T-cell (primary cell): ENCODE measurements at places on chromosomes 1 and 21.

- no peak for DNase-seq
These were observed 221.6 kb upstream of the VAMP3 start for GRCh38 chr1:7549277-7550161.

DNA sequence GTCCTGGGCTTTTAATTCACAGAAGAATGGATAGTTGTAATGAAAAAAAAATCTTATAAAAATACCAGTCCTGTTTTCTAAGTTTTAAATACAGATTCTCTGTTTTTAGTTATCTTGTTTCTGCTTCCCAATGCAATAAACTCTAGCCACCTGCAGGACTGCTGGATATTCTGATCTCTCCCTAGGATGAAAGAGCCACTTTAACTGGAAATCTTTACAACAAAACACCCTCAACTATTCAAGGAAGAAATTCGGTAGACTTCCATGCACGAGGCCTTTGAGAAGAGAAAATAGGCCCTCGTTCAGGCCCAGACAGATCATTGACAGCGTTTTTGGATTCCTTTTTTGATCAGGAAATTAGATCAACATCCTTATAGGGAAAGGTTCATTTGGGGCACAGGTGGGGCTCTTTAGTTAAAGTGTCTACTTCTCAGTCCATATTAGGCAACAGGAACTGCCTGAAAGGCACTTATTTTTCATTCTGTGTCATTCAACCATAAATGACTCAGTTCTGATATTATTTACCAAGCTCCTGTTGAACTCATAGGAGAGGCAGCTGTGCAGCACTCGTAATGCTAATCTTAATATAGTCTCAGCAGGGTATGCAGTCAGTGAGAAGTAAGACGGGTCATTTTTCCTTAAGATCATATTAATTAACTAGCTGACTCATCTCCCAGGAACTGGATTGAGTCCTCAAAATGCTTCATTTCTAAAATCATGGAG, 71.1 kb upstream of the ERRFI1 start:
- DNase-seq: no peak

GRCh38 chr1:48966583-48966982, 189.9 kb upstream of the BEND5 start:
- no peak for DNase-seq

GRCh38 chr1:1430114-1430982, 5.1 kb upstream of the VWA1 start:
- DNase-seq: no peak

GRCh38 chr1:18972991-18973390, 16.5 kb upstream of the IFFO2 start:
- no peak for DNase-seq

DNA sequence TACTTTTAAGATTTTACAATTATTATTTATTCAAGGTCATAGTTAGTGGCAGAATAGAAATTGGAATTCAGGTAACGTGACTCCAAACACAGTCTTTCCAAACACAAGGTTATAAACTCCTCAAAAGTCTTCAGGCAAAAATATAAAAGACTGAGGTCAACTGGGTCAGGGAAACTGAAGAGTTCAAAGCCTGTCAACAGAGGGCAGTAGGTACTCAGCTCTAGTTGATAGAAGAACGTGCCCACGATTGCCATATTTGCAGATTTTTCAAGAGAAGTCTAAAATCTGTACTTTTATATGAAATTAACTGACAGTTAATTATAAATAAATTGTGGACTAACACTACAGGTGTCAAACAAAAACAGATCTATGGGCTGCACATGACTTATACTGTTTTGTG, 135.0 kb downstream of the LHX4 start:
- DNase-seq: no peak

- no peak for DNase-seq
These were observed 25.5 kb upstream of the CYP2J2 start for GRCh38 chr1:59952065-59952464.

DNA sequence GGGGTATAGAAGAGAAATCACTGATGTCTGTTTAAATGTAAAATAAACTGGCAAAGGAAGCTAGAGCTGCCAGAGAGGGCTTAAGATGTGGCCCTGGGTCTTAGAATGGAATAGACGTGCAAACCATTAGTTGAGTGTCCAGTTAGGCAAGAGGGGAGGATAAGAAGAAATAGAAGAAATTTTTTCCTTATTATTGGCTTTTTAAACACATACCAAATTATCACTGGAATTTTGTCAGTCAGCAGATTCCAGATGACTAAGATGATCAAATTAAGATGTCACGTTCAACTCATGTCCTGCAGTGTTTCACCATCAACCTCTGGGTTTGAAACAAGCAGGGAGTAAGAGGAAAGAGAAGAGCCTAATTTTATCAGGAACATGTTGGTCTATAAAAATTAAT, 71.6 kb upstream of the C1orf21 start:
- no peak for DNase-seq

DNA sequence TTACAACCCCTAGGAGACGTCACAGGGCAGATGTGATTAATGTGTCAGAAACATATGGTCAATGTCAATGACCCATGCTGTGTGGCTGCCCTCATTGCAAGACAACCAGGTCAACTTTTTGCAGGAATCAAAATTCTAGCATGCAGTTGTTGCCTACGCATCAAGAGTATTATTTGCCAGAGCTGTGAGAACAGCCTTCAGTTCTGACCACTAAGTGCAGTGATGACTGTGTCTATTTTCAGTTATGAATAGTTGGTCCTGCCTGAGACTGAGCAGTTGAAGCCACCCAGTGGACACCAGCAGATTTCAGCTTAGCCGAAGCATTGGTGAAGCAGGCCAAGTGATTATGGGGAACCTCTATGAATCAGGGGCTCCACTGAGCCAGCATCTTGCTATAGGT, 47.3 kb downstream of the LYPLAL1 start:
- DNase-seq: no peak
